ENCODE measurements at places on chromosomes 11 and 22.
A peak's percentile ranks its signal among the peaks of the same experiment; 100 is the strongest.

DNA sequence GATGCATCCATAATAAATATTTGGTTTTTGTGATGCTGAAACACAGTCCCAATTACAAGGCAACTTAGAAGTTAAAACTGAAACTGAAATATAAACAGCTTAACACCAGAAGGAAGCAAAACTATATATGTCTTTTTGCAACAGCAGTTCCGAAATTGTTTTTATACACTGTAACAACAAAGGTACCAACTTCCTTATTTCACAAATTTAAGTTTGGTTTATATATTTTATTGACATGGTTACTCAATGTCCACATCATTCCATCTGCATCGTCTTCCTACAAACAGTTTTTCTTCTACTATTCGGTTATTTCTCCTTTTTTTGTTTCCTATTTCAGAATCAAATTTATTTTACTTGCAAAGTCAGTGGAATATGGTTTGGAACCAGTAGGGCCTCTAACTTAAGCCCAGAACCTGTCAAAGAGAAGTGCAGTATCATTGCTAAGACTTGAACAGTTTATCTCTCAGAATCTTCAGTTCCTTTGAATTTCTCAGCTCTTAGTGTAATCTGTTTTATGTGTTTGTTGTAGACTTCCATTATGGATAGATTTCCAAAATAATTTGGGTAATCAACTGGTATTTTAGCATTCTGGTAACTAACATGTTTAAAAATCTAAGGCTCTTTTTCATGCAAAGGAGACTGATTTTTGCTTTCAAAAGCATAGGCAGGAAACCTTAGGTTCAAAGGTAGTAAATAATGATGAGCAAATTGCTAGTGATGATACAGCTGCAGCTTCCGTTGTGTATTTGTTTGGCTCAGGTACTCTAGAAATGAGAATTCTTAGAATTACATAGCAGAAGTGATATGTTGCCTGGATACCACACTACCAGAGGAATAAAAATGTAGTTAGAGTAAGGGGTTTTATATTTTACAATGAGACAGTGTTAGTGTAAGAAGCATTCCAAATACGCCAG is 8.2 kb upstream of the HSPA8 start:
- ATAC-seq, result peak; percentile 77

- ATAC-seq, result no peak
Measured at GRCh38 chr22:19062943-19063308, 59.3 kb downstream of the DGCR2 start.

DNA sequence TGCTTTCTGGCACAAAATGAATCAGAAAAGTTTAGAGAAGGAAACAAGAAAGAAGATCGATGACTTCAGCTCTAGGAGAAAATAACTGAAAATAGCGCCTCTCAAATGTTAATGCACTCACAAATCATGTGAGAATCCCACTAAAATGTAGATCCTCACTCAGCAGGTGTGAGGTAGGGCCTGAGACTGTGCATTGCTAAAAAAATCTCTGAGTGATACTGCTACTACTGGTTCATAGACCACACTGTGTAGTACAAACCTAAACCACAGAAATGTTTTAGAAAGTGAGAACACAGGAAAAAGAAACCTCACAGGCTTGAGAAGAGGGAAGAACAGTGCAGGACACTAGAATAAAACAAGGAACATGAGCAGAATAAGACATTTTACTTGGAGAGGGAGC is 2.0 kb downstream of the OR8D4 start:
- no peak for ATAC-seq

DNA sequence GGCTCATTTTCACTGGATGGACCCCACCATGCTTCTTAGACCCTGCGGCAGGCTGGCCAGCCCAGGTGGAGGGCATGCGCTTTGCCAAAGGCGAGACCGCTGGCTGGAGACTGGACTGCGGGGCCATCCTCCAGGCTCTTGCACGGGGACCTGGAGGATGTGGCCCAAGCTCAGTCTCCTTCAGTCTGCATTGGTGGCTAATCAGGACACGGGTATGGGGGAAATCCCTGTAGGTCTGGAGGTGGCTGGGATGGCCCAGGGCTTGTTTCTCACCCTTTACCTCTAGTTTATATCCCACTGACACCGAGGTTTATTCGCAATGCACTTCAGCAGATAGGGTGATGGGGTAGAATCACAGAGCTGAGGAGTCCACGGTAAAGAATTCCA is 45.0 kb downstream of the BCR start:
- no peak for ATAC-seq

GRCh38 chr22:49034836-49035817 is 792.5 kb downstream of the BRD1 start:
- ATAC-seq, result no peak

DNA sequence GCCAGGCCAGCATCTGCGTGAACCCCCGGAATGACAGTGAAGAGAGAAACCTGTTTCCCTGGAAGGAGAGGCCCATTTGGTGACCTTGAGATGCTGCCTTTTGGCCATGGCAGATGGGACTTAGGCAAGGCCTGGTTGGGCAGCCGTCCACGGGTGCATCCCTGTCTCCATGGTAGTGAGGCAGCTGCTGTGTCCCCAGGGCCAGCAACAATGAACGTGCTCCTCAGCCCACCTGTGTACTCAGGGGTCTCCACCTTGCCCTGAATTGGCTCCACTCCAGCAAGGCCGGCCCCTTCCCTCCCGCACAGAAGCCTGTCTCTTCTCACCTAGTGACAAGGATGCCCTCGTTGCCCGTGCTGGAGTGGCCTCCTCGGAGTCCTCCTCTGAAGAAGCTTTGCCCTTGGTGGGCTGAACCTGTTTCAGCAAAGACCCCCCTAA is 441.1 kb downstream of the TBC1D22A start:
- ATAC-seq, result no peak

DNA sequence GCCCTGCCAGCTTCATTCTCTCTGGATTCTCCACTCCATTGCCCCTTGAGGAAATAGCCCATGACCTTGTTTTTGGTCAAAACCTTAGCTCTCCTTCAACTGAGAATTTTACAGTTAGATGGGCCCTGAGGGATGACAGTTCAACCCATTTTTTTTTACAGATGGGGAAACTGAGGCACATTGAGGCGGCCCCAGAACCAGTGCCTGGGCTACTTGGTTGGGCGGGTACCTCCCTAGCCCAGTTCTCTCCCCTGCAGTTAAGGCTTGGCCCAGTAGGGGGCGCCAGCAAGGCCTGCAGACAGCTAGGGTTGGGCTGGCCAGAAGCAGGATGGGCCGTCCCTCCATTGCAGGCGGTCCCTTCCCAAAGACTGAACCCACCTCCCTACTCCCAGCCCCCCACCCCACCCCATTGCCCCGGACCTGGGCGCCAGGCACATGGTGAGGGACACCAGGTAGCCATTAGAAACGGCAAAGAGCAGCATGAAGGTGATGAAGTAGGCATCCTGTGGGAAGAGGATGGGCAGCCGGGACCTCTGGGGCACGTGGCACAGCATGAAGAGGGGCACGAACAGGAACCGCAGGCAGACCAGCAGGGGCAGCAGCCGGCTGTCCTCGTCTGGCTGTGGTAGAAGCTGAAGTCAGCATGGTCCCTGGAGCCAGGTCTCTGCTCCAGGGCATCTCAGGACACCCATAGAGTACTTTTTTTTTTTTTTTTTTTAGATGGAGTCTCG is 7.6 kb downstream of the SLC29A2 start:
- ATAC-seq, result peak; percentile 63

- ATAC-seq, result no peak
Measured at GRCh38 chr22:45312856-45313255, 3.1 kb downstream of the FAM118A start.

DNA sequence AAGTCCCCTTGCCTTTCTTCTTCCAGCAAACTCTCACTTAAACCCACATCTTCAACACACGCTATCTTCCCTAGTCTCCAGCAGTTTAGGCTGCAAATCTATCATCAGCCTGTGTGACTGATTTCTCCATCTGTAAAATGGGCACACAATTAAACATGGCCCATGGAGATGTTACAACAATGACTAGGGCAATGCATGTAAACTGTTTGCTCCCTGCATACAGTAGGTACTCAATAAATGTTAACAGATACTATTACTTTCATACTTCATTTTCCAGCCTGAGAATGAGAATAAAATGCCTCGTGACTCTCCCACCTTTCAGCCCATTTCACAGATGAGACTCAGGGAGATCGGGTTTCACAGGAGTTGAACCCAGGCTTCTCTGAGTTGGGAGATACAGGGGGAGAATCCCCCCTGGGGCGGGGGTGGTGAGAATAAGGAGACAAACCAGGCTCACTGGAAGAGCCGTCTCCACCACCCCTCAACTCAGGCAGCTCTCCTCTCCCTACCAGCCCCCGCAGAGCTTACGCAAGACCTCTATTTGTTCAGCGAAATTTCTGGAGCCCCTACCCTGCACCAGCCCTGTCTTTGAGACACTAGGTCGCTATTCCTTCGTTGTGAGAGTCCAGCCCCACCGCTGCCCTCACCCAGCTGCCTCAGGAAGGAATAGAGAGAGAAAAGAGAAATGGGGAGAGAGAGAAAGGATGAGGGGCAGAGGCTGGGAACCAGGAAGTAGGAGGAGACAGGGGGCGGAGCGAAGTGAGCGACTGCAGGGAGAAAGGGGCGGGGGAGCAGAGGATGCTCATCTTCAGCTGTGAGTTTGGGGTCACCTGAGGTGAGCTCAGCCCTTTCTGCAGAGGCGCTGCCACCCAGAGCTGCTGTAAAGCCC is 42.1 kb upstream of the KLHL35 start:
- peak; percentile 77 for ATAC-seq

GRCh38 chr22:30421695-30422480 is 3.7 kb upstream of the MTFP1 start:
- ATAC-seq, result no peak

DNA sequence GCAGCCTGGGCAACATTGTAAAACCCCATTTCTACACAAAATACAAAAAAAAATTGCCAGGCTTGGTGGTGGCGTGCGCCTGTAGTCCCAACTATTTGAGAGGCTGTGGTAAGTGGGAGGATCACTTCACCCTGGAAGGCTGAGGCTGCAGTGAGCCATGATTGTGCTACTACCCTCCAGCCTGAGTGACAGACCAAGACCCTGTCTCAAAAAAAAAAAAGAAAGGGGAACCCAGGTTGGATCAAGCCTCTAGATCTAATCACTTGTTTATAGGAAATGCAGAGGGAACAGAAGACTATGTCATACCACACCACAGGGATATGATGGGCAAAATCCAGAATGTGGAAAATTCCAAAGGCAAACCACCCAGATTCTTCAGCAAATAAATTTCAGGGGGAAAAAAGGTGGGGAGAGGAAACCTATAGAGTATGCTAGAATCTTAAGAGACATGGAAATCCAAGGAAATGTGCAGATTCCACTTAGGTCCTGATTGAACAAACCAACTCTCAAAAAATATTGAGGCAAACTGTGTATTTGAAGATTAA is 16.5 kb upstream of the MALAT1 start:
- ATAC-seq, result no peak

DNA sequence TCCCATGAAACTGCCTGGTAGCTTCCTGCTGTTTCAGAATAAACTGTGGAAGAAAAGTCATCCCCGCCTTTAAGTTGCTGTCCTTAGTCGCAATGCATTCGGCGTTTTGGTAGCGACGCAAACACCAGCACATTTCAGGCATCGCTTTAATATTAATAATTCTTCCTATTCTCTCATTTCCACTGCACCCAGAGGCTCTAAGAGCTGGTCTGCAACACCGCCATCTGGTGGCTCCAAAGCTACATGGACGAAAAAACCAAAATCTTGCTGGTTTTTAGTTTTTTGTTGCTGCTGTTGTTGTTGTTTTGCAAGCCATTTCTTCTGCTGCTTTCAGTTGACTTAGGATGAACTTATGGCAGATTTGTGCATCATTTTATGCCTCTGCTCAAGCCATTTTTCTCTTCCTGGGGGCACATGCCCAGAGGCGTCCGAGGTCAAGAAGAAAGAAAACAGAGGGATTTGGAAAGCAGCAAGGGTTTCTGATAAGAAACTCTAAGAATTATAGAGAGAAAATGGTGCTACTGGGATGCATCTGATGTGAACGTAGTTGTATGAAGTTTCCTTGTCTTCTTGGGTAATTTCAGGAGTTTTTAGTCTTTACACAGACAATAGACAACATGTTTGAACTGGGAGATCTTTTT is 345.4 kb upstream of the KIRREL3 start:
- ATAC-seq, result no peak

GRCh38 chr11:14027525-14027924 is 65.0 kb downstream of the SPON1 start:
- no peak for ATAC-seq

- ATAC-seq, result no peak
Measured at GRCh38 chr11:62976109-62976508, 8.7 kb downstream of the SLC22A6 start.

DNA sequence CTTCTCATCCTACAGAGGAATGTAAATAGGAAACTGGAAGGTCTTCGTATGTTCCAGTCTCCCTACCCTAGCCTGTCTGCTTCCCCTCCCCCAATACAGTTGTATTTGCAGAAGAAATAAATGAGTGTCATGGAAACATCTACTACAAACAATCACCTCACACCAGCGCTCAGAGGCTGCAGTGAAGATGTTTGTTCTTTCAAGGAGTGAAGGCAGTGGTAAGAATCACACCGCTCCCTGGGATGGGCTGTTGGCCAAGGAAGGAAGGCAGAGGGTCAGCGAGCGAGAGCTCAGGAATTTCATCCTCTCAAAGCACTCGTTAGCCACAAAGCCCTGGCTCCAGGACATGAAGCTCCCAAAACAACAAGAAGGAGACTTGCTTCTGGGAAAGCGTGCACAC is 1.1 kb upstream of the IGSF9B start:
- no peak for ATAC-seq

- no peak for ATAC-seq
Measured at GRCh38 chr11:126190792-126191191, 20.7 kb downstream of the RPUSD4 start.

- ATAC-seq, result no peak
Measured at GRCh38 chr22:22187299-22187698, 57.3 kb upstream of the VPREB1 start.

Measured in activated CD4-positive, CD25-positive, alpha-beta regulatory T cell treated with anti-CD3 and anti-CD28 coated beads, Interleukin-2, amount 50 U/mL, for 24 hours (primary cell).